ENCODE measurements at places on chromosomes 4 and X. TPM values are rescaled to one million over a fixed set of nuclear protein-coding genes. Genes with fewer than 3 reads are reported as not detected.
A peak's percentile ranks its signal among the peaks of the same experiment; 100 is the strongest.

DNA sequence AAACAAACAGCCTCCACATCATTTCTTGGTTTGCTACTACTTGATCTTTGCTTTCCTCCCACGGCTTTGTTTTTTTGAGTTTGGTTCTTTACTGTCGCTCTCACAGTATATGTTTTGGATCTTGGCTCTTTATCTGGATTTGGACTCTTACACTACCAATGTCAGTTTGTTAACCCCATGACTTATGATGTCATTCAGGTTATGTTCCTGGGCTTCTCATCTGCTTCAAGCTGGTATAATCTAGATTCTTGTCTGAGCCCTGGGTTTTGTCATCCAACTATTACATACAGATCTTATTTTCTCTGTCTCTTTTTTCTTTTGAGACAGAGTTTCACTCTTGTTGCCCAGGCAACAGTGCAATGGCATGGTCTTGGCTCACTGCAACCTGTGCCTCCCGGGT, 482.9 kb upstream of the TEX13C start:
- no peak for DNase-seq

GRCh38 chr4:53587135-53587534, 4.2 kb downstream of the LNX1 start:
- no peak for DNase-seq

DNA sequence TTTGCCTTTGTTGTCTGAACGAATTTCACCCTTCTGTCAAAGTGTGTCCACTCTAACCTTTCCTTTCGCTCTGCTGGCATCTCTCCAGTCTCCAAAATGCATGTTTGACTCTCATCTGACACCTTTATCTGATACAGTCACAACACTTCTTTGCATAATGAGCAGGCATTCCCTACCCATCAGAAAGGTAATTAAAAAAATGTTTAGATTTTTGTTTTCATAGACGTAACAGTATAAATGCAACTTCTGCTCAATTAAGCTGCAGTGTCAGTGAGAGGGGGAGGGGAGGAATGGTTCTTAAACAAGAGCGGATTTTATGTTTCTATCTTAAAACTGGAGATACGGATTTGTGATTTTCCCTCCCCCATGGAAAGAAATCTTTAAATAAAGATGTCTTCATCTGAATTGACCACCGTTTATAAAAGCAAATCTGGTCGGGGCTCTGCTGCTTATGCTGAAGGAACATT, 70.2 kb downstream of the CXXC4 start:
- DNase-seq, result peak; percentile 27

DNA sequence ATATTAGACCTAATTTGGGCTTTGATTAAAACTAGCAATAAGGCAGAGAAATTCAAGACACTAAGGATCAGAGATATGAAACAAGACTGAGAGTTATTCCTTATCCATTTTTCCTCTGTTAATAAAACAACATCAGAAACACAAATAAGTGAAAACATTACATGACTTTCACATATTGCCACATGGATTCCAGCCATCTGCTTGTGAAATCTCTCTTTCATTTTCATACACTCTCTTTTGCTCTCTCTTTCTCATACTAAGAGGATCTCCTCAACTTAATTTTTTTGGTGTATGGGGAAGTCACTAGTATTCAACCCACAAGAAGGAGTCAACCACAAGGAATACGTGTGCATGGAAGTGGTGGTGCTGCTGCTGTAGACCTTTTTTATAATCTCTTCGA, 183.0 kb downstream of the LDB2 start:
- no peak for DNase-seq

GRCh38 chrX:135547767-135548166, 27.3 kb downstream of the INTS6L start:
- no peak for DNase-seq

DNA sequence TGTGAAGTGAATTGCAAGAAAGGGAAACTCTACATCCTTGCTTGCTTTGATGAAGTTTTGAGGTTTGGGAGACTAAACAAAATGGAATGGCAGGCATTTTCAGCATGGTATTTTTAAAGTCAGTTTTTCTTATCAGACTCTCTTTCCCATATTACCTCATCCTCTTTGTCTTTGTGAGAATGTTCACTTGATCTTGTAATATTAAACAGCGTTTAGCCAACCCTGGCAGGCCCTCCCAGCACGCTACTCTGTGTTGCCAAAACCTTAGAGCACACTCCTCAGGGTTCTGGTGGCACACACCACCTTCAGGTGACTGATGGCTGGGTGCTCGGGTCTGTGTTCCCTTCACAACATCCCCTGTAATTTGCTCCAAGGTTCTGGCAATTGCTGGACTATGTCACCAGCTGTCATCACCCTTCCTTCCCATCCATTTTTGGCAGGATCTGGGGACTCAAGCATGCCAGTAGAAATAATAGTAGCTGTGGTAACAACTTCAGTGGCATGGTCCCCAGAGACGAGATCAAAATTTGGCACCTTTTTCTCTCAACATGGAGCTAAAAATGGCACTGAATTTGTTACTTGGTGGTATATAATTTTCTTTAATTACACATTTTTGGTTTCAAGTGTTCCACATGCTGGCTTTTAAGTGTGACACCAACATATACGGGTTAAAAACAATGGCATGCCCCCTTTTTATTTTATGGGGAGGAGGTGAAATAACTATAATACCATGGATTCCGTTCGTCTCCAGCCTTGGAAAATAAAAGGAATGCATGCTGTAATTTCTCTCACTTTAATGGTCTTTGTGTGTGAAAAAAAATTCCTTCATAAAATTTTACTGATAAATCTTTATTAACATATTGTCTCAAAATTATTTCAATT, 273.1 kb downstream of the DCTD start:
- DNase-seq, result no peak

DNA sequence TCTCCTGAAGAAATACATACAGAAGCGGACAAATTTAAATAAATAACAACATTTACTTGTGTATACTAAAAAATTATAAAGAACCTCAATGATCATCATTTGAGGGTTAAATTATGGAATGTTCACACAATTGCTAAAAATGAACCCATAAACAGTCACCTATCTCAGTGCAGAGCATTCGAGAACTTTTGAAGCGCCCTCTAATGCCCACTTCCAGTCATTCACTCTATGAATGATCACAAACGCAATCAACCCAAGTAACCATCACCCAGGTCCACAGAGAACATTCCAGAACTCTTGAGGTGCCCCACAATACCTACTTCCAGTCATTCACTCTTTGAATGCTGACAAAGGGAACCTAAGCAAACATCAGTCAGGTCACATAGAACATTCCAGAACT, 103.5 kb upstream of the PLAC1 start:
- no peak for DNase-seq

GRCh38 chrX:136867518-136867917, 13.0 kb downstream of the RBMX start:
- DNase-seq, result no peak

DNA sequence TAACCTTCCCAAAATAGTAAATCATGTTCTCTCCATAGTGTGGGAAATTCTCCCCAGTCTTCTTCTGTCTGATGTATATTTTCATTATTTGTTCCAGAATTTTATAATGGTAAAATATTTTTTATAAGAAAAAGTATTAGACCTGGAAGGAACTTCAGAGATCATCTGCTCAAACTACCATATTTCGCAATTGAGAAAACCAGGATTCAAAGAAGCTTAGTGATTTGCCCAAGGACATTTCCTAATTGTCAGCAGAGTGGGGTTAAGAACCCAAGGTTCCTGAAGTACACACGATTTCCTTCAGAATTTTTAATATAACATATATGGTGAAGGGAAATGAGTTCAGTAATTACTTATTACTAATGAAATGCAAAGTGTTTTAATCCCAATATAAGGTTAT, 24.1 kb downstream of the OCIAD1 start:
- no peak for DNase-seq

DNA sequence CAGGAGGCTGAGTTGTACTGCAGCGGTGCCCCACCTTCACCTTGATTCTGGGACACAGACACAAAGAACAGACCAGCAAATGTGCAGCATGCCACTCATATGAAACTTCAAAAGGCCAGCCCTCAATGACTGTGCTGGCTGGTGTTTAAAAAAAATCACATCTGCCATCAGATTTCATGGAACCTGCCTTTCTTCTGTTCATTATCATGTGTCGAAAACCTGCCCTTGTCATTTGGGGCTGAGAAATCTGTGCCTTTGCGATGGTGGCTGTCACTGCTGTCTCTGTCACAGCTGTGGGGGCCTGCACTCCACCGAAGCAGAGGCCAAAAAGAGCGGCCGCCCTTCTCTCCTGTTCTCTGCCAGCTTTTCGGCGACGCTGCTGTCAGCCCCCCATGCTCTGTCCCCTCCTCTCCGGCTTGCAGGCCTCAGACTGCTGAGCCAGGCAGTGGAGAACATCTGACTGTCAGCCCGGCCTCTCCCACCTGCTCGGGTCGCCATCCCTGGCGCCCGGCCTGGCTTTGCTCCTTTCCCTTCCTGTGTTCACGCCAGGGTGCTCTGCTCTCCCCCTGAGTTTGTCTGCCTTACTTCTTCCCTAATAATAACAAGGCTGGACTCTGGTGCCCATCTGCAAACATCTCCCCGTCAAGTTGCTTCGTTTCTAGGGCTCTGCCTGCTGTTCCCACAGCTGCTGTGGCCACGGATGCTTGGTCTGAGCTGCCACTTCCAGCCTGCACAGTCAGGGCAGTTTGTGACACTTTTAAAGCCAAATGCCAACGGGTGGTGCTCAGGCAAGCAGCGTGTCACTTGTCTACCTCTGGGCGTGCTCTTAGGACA, 355.2 kb downstream of the UNC5C start:
- DNase-seq, result no peak

DNA sequence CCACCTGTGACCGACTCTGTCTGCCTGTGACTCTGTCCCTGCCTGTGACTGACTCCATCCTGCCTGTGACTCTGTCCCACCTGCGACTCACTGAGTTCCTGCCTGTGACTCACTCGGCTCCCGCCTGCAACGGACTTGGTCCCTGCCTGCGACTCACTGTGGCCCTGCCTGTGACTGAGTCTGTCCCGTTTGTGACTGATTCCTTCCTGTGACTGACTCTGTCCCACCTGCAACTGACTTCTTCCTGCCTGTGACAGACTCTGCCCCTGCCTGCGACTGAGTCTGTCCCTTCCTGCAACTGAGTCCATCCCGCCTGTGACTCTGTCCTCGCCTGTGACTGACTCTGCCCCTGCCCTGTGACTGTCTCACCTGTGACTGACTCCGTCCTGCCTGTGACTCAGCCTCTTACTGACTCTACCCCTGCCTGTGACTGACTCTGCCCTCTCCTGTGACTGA, 9.6 kb upstream of the UVSSA start:
- DNase-seq, result no peak

- no peak for DNase-seq
These were observed at the start of gene ARHGAP4 for GRCh38 chrX:153925739-153926551. Gene ARHGAP4, minus strand, starts transcription at chrX:153926264. Its CDS starts 62 bp downstream, at chrX:153926202.

DNA sequence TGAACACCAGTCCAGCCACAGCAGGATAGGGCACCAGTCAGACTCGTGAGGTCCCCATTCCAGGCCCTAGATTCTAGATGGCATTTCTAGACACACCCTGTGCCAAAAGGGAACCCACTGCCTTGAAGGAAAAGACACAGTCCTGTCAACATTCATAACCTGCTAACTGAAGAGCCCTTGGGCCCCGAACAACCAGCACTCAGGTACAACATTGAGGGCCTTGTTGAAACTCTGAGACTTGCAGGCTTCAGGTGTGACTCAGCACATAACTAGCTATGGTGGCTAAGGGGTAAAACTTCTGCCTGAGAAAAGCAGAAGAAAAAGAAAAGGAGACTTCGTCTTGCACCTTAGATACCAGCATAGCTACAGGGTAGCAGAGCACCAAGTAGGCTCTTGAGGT, 252.9 kb upstream of the GRID2 start:
- no peak for DNase-seq

DNA sequence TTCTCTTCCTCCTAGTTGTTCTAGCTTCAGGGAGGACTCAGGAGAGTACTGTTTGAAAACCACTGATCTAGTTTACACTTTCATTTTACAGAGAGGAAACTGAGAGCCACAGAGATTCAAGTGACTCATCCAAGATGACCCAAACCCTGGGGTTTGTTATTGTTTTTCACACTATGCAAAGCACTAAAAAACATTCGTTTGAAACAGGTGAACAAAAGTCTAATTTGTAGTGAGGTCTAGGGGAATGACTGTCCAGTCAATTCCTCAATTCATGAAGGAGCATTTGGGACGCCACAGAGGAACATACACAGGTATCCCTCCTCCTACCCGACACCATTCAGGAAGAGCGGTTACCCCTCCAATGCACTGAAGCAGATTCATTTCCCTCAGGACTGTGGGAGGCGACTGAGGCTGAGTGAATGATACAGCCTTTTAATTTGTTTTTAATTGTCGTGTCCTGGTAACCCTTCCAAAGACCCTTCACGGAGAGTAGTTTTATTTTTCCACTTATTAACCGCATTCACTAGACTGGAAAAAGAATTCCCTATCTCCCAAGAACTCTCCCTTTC, 30.3 kb downstream of the TLR10 start:
- peak; percentile 35 for DNase-seq

GPR34 gene
- 16.1 TPM for total RNA-seq

HPSE gene
- total RNA-seq, result 6.5 TPM

CTSO gene
- 38.3 TPM for total RNA-seq

SLC25A14 gene
- total RNA-seq, result 22.3 TPM

TMPRSS11D gene
- total RNA-seq, result not detected

TMPRSS11F gene
- total RNA-seq, result not detected

CDS1 gene
- 9.6 TPM for total RNA-seq

Measured in spinal cord (tissue), 10 donors.